ENCODE measurements at places on chromosomes 3 and 15.

- peak; percentile 85 for DNase-seq
Observed at GRCh38 chr15:85479071-85479647, 98.8 kb downstream of the AKAP13 start.

DNA sequence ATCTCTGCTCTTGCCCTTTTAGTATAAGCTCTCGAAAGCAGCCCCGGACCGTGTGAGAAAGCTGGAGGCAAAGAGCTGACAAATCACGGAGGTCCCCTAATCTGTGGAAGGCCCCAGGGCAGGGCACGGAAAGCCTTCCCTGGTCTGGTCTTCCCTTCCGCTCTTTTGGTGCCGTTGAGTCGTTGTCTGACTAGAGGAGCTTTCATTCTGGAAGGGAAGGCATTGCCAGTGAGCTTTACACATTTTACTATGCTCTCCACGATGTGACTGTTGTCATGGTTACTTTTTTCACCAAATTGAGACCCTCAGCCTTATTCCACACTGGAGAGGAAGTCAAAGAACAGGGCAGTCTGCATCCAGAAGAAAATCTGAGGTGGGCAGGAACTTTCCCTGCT lies 71.7 kb downstream of the CYP19A1 start:
- no peak for DNase-seq

- DNase-seq, result no peak
Observed at GRCh38 chr15:26158176-26158575, 295.0 kb upstream of the ATP10A start.

GRCh38 chr3:20350449-20350848 lies 164.4 kb upstream of the SGO1 start:
- DNase-seq, result no peak

DNA sequence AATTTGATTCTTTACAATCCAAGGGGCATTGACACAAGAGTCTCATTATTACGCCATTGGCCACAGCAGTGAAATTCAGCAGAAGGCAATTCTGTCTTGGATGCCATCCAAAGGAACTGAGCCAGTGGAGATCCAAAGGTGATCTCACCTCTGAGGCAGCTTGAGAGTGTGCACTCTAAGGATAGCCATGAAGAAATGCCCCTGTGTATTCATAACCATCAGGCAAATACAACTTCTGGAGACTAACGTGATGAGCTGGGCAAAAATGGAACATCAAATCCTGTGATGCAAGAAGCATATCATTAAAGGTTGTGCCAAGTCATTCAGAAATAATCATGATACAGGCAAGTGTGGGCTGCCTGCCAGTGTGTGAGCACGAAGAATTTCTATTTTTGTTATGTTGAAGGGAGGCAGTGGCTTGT lies 41.4 kb downstream of the ROBO2 start:
- peak; percentile 46 for DNase-seq

DNA sequence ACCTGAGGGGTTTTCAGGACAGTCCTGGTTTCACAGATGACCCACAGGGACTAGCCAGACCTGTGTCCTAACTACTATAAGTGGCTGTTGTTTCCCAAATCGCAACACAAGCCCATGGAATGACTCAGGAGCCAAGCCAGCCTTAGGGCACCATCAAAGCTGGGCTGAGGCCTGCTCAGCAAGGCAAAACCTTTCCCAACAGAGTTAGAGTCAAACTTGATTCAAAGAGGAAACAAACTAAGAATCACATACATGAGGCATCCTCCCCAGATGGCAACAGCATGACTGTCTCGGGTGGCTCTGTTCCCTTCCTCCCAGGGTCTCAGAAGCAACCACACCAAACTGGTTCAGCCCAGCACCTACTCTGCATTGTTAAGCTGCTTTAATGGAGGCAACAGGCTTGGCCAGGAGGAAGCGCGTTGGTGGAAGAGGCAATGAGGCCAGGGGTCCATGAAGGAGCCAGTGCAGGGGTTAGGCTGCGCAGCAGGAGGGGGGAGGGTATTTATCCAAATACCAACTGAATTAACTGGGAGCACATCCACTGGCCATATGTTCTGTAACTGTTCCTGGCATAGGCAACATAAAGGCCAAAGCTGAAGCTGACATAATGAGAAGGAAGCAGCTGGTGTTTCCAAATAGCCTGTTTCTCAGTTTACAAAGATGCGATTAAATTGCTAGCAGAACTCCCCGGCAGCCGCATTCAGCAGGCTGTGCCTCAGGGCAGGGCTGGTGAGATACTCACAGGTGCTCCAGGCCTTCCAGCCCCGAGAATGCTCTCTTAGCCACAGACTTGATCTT lies 102.4 kb downstream of the LRIG1 start:
- DNase-seq, result no peak

DNA sequence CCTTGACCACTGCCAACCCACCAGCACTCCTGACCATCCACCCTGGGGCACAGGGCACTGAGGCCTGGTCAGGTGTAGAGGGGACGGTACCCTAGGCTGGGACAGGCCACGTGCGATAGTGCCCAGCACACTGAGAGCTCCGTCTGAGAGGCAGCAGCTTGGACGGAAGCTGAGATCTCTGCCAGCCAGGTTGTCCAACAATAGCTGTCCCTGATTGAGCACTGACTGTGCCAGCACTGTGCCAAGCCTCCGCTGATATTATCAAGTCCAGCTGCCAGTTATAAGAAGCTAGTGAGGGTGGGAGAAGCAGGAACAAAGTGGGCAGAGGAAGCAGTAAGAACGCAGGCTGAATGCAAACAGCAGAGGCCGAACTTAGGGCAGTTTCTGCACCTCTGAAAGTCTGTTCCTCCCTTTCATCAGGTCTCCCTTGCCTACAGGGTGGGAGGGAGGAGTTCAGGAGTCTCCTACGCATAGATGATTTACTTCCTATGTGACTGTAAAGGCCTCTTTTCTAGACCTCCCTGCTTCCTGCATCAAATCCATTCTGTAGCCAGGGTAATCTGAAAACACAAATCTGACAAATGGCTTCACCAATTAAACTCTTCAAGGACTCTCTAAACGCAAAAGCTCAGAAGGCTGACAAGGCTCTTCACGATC lies 29.7 kb downstream of the MRPS11 start:
- no peak for DNase-seq

DNA sequence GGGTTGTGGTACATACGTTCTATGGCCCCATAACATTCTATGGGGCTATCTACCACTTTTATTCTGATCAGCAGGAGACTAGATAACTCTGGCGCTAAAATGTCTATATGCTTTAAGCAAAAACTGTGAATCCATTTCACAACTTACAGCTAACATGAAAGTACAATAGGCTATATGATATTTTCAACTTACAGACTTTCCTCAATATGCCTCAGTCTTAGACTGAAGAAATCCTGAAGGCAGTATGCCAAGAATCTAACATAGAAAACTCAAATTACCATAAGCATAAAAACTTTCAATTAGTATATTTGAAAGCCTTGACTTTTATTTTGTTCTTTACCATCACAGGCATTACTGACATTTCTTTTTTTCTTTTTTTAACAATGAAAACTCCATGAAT lies 81.4 kb downstream of the CBLB start:
- DNase-seq, result no peak

GRCh38 chr3:69433969-69434325 lies 48.1 kb upstream of the FRMD4B start:
- DNase-seq, result no peak

DNA sequence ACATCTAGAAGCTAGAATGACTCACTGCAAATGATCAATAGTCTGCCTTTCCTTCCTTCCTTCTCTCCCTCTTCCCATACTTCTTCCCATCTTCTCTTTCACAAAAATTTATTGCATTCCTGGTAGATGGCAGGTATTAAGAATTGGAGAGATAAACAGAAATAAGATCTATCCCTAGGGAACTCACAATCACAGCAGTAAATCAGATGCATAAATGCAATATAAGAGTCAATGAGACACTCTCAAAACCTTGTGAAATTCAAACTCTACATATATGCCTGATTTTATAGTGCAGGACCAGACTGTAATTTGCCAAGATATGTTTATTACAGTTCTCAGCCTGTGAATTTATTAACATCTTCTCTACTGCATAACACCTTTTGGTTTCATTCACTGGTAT lies 78.3 kb upstream of the ARL6 start:
- no peak for DNase-seq

DNA sequence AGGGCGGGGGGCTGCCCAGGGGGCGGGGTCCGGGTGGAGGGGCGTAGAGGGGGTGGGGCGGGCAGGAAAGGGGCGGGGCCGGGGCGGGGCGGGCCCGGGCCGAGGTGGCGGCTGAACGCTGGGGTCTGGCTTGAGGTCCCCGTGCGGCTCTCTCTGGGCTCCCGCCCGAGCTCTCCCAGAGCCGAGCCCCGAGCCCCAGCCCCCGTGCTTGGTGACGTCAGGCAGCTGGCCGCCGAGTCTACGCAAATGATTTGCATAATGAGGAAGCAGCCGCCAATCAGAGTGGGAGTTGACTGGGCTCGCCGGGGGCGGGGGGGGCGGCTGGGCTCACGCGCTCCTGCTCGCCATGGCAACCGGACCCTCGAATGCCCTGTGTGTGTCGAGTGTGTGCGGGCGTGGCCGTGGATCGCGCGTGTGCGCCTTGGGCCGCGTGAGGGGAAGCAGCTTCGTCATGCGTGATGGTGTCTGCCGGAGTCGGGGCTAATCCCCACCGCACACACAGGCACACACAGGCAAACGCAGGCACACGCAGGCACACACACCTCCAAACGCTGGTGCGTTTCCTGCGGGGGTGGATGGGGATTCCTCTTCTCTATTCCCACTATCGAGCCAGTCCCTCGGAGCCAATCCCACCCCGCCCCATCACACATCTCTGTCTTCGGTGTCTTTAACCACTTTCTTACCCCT lies at the start of gene CELF6:
Gene CELF6, minus strand, starts transcription at position 173 of the 687 bp plus-strand sequence. CDS start 283 bp downstream, outside the sequence.
- peak; percentile 82 for DNase-seq

DNA sequence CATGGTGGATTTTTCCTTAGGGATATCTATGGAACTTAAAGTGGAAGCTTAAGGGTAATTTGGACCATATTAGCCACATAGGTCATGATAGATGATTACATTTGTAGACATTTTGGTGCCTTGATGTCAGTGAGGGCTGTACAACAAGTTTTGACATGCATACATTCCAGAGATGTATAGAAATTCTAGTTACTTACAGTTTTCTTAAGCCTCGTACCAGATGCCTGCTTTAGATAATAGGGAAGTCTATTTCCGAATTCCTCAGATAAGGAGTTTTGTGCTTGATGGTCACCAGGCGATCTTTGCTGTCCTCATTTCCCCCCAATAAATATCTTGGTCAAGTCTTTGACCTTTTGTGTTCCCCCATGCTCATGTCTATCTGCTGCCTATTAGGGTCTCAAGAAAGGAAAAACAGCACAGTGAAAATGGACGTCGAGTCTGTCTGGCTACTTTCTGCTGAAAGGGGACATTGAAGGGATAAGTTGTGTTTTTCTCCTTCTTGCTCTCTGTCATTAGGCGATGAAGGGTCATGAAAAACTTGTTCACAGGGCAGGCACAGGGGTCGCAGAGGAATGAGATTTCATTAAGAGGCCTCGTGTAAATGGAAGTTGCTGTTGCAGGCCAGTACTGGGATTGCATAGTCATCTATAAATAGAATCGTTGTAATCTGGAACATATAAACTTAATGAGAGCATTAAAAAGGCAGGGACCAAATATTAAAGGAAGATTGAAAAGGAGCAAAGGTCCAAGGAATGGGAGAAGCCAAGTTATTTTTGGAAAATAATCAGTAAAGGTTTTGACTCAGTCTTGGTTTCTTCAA lies 20.0 kb upstream of the SENP7 start:
- no peak for DNase-seq

GRCh38 chr15:34717729-34718128 lies 37.1 kb downstream of the GJD2 start:
- DNase-seq, result no peak

GRCh38 chr15:77144026-77144425 lies 73.1 kb upstream of the TSPAN3 start:
- DNase-seq, result no peak

DNA sequence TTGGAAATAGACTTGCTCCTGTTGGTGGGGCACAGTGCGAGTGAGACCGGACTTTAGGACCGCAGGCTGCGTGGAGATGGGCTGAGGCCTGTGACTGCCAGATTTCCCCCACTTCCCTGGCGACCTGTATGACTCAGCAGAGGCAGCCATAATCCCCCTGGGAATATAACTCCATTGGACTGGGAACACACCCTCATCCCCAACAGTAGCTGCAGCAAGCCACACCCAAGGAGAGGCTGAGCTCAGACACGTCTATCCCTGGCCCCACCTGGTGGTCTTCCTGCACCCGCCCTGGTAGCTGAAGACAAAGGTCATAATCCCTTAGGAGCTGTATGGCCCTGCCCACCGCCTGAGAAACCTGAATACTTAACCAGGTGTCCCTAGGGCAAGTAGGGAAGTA lies 42.6 kb downstream of the DZIP1L start:
- DNase-seq, result no peak

DNA sequence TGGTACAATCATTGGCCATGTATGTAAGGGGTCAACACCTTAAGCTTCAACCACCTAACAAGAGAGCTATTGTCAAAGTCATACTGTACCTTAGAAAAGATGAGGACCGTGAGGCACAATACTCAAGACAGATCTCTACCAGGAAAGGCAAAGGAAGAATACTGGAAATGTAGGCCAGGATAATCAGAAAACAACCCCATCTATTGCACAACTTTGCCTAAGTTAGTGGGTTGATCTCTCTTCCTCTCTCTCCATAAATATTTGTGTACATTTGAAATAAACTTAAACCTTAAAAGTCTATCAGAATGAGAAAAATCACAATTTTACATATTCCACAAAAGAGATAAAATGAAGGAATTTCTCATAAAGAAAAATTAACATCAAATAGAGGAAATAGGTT lies 556.9 kb downstream of the MECOM start:
- no peak for DNase-seq

DNA sequence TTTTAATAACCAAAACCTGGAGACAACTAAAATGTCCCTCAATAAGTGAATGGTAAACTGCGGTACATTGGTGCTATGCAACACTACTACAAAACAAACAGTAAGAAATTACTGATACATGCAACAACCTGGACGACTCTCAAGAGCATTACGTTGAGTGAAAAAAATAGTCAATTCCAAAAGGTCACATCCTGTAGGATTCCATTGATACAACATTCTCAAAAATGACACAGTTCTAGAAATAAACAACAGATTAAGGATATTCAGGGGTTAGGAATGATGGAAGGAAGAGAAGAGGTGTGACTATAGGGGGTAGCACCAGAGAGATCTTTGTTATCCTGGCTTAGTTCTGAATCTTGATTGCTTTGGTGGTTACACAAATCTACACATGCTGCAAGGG lies 72.2 kb downstream of the ZNF148 start:
- DNase-seq, result no peak

DNA sequence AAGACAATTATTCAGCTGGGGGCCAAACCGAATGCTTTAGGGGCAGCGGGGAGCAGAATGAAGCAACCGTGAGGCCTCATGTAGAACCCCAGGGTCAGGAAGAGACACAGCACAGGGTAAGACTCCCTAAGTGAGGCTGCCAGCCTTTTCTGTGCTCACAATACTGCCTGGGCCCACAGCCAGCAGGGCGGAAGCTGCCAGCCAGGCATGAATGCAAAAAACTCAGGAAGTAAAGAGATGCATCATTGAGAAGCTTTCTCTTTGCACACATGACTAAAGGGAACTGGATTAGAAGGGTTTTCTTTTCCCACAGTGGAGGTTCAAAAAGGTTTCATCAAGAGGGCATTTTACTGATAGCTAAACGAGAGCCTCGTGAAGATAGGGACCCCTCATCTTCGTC lies 33.3 kb downstream of the CA12 start:
- DNase-seq, result peak; percentile 69

GRCh38 chr15:65869954-65870871 lies 922 bp downstream of the RAB11A start:
- DNase-seq, result peak; percentile 40
